ENCODE measurements at places on chromosomes 7 and 10. TPM values are rescaled to one million over a fixed set of nuclear protein-coding genes. Genes with fewer than 3 reads are reported as not detected.

Gene STYXL1
- polyA plus RNA-seq: 15.4 TPM

Gene PRTFDC1
- polyA plus RNA-seq: 14.5 TPM

- no peak overlapping the region for H3K27ac ChIP-seq
- no peak overlapping the region for H3K4me3 ChIP-seq
- no peak for DNase-seq
- H3K4me1 ChIP-seq: no peaks in the 10 kb centered on the region
Measured at GRCh38 chr7:94556028-94556427, 46.4 kb downstream of the CASD1 start.

GRCh38 chr10:125064681-125065492 is 95.5 kb downstream of the CTBP2 start:
- H3K27me3 ChIP-seq: no peaks in the 10 kb centered on the region
- H3K4me3 ChIP-seq: no peak overlapping the region
- H3K36me3 ChIP-seq: peaks cover 18% of the 10 kb centered on the region
- H3K27ac ChIP-seq: peak overlapping the region; percentile 65

Gene ASAH2
- polyA plus RNA-seq: 1.6 TPM

- H3K27me3 ChIP-seq: no peaks in the 10 kb centered on the region
- no peaks in the 10 kb centered on the region for H3K4me1 ChIP-seq
- no peak for DNase-seq
- H3K27ac ChIP-seq: no peak overlapping the region
- no peaks in the 10 kb centered on the region for H3K36me3 ChIP-seq
- H3K4me3 ChIP-seq: no peak overlapping the region
Measured at GRCh38 chr10:14491811-14492210, 161.1 kb upstream of the FRMD4A start.

Gene AKR1C2
- 9.2 TPM for polyA plus RNA-seq

DNA sequence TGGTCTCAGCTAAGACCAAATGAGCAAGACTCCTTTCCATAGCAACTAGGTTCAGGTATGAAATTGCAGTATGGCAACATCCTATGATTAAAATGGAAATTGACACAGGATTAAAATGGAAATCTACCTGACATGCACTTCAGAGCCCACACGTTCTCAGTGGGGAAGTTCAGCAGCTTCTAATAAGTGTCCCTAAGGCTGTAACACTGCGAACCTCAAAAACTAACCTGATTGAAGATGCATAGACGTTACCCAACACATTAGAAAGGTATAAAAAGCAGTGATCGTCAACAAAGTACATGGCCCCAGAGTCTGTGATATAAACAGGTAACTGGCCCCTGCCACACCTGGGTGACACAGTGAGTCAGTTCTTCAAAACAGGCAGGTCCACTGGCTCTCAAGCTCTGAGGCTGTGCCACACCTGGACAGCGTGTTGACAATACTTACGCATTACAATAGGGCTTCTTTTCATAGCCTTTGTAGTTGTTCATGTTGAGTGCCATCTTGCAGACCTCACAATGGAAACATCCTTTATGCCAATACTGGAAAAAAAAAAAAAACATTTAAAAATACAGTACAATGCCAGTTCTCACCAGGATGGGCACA is 274.9 kb upstream of the NEBL start:
- DNase-seq: no peak
- H3K4me1 ChIP-seq: peaks cover 15% of the 10 kb centered on the region
- H3K36me3 ChIP-seq: no peaks in the 10 kb centered on the region

DNA sequence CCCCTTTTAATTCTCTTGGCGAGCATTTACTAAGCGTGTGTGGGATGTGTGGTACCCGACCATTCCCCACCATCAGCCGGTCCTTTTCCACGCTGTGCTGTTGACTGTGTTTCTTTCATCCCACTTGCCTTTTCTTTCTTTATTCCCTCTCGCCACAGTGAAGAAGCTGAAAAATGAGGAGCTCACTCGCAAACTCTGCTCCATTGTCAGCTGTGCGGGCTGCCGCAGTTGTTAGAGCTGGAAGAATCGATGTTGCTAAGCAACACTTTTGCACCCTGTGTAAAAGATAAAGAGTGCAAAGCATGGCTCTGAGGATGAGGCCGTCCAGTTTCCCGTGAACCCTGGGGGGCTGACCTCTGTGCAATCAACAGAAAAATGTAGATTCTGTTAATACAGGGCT is 203.1 kb upstream of the NEBL start:
- H3K36me3 ChIP-seq: no peaks in the 10 kb centered on the region
- peak; percentile 50 for DNase-seq
- H3K27me3 ChIP-seq: no peaks in the 10 kb centered on the region
- H3K27ac ChIP-seq: no peak overlapping the region
- no peak overlapping the region for H3K4me3 ChIP-seq

GRCh38 chr7:148434181-148434757 is 156.3 kb upstream of the C7orf33 start:
- no peak overlapping the region for H3K27ac ChIP-seq
- no peaks in the 10 kb centered on the region for H3K4me1 ChIP-seq
- DNase-seq: peak; percentile 37
- no peaks in the 10 kb centered on the region for H3K27me3 ChIP-seq
- H3K4me3 ChIP-seq: no peak overlapping the region

GRCh38 chr7:117072620-117073118 is 119.4 kb downstream of the ST7 start:
- peak; percentile 72 for DNase-seq
- no peaks in the 10 kb centered on the region for H3K27me3 ChIP-seq
- H3K4me1 ChIP-seq: peaks cover 16% of the 10 kb centered on the region
- peak overlapping the region; percentile 65 for H3K27ac ChIP-seq
- H3K36me3 ChIP-seq: no peaks in the 10 kb centered on the region

- H3K4me3 ChIP-seq: no peak overlapping the region
- no peaks in the 10 kb centered on the region for H3K36me3 ChIP-seq
- no peaks in the 10 kb centered on the region for H3K27me3 ChIP-seq
- no peak overlapping the region for H3K27ac ChIP-seq
- DNase-seq: peak; percentile 15
- H3K4me1 ChIP-seq: no peaks in the 10 kb centered on the region
Measured at GRCh38 chr10:111954386-111954785, 229.2 kb downstream of the GPAM start.

Gene MDFIC
- polyA plus RNA-seq: 32.8 TPM

- H3K36me3 ChIP-seq: no peaks in the 10 kb centered on the region
- no peaks in the 10 kb centered on the region for H3K27me3 ChIP-seq
- H3K4me3 ChIP-seq: no peak overlapping the region
- no peak for DNase-seq
- no peak overlapping the region for H3K27ac ChIP-seq
Measured at GRCh38 chr7:46791188-46791587, 790.7 kb downstream of the TNS3 start.

- H3K27me3 ChIP-seq: no peaks in the 10 kb centered on the region
- no peaks in the 10 kb centered on the region for H3K4me1 ChIP-seq
- no peaks in the 10 kb centered on the region for H3K36me3 ChIP-seq
- no peak overlapping the region for H3K4me3 ChIP-seq
- H3K27ac ChIP-seq: no peak overlapping the region
Measured at GRCh38 chr7:68311958-68312357, 1286.3 kb upstream of the AUTS2 start.

DNA sequence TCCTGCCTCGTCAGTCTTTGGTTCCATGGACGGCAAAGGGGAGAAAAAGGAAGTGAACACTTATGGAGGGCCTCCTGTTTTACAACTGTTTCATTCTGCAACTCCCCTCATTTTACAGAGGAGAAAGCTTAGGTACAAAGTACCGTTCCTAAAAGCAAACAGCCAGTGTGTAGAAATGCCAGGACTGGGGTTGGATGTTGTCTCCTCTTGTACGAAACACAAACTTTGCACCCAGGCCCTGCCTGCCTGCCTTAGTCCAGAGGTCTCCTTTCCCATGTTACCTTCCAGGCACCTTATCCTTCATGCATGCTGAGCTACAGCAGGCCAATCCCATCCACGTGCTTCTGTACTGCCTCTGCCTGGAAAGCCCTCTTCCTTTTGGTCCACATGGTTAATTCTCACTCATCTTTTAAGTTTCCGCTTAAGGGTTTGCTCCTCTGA is 86.0 kb downstream of the ICA1 start:
- no peak for DNase-seq
- H3K4me1 ChIP-seq: peaks cover 3% of the 10 kb centered on the region
- H3K36me3 ChIP-seq: no peaks in the 10 kb centered on the region
- peak overlapping the region; percentile 22 for H3K27ac ChIP-seq
- no peak overlapping the region for H3K4me3 ChIP-seq
- H3K27me3 ChIP-seq: no peaks in the 10 kb centered on the region

- peak overlapping the region; percentile 18 for H3K4me3 ChIP-seq
- peak; percentile 82 for DNase-seq
- H3K36me3 ChIP-seq: no peaks in the 10 kb centered on the region
- H3K4me1 ChIP-seq: no peaks in the 10 kb centered on the region
- H3K27ac ChIP-seq: peak overlapping the region; percentile 77
Measured at GRCh38 chr10:112526906-112527305, 79.9 kb downstream of the VTI1A start.

- DNase-seq: peak; percentile 44
- no peaks in the 10 kb centered on the region for H3K27me3 ChIP-seq
- peaks cover 5% of the 10 kb centered on the region for H3K4me1 ChIP-seq
Measured at GRCh38 chr10:95268438-95268837, 22.4 kb downstream of the PDLIM1 start.

- peaks cover 22% of the 10 kb centered on the region for H3K4me1 ChIP-seq
- peak overlapping the region; percentile 86 for H3K27ac ChIP-seq
- H3K4me3 ChIP-seq: no peak overlapping the region
Measured at GRCh38 chr10:117610321-117610720, 67.8 kb downstream of the EMX2 start.

- no peaks in the 10 kb centered on the region for H3K27me3 ChIP-seq
- H3K36me3 ChIP-seq: peaks cover 19% of the 10 kb centered on the region
Measured at GRCh38 chr10:475709-476454, 213.6 kb downstream of the DIP2C start.

DNA sequence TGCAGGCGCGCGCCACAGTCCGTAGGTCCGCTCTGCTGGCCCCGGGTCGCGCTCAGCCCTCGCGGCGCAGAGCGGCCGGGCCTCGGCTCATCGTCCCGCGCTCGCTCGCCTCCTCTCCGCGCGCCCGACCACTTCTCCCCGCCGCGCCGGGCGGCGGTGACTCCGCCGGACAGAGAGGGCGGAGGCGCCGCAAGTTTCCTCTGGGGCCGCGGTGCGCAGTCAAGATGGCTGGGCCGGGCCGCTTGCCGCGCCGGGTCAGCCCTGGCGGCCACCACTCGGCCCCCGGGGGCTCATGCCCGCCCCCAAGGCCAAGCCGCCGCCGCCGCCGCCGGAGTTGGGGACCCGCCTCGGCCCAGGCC is 441 bp downstream of the FZD8 start:
- peak overlapping the region; percentile 77 for H3K4me3 ChIP-seq
- H3K27me3 ChIP-seq: peaks cover 2% of the 10 kb centered on the region
- H3K36me3 ChIP-seq: peaks cover 14% of the 10 kb centered on the region
- H3K4me1 ChIP-seq: peaks cover 22% of the 10 kb centered on the region
- DNase-seq: peak; percentile 58

GRCh38 chr7:46389146-46389545 is 468.1 kb upstream of the IGFBP3 start:
- no peaks in the 10 kb centered on the region for H3K36me3 ChIP-seq
- H3K4me1 ChIP-seq: peaks cover 26% of the 10 kb centered on the region
- no peaks in the 10 kb centered on the region for H3K27me3 ChIP-seq
- no peak overlapping the region for H3K4me3 ChIP-seq

GRCh38 chr7:150322114-150322832 is 882 bp upstream of the LRRC61 start:
- H3K27ac ChIP-seq: no peak overlapping the region
- peak overlapping the region; percentile 69 for H3K4me3 ChIP-seq
- peaks cover 12% of the 10 kb centered on the region for H3K36me3 ChIP-seq
- H3K4me1 ChIP-seq: peaks cover 22% of the 10 kb centered on the region
- no peak for DNase-seq
- peaks cover 4% of the 10 kb centered on the region for H3K27me3 ChIP-seq

- no peak for DNase-seq
- H3K4me3 ChIP-seq: no peak overlapping the region
- no peaks in the 10 kb centered on the region for H3K27me3 ChIP-seq
- peaks cover 22% of the 10 kb centered on the region for H3K4me1 ChIP-seq
- H3K36me3 ChIP-seq: no peaks in the 10 kb centered on the region
Measured at GRCh38 chr10:11146402-11147171, 128.9 kb downstream of the CELF2 start.

GRCh38 chr7:128177768-128178550 is 63.1 kb upstream of the LEP start:
- H3K27ac ChIP-seq: no peak overlapping the region
- no peak overlapping the region for H3K4me3 ChIP-seq
- H3K4me1 ChIP-seq: peaks cover 2% of the 10 kb centered on the region
- peaks cover 43% of the 10 kb centered on the region for H3K27me3 ChIP-seq
- no peak for DNase-seq
- H3K36me3 ChIP-seq: no peaks in the 10 kb centered on the region

DNA sequence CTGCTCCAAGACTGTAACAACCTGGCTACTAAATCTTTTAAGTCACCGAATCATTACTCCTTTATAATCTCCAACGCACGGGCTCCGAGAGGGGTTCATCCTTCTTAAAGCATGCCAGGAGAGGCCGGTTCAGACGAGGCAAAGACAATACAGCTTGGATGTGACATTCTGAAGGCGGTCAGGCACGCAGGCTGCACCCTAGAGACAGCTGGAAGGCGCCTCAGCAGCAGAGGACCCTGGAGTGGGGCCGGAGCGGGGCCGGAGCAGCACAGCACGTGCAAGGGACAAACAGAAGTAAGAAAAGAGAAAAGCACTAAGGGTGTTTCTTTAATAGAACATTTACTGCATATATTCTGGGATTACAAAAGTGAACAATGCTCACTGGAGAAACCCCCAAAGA is 97.8 kb upstream of the PPP2R2D start:
- H3K36me3 ChIP-seq: no peaks in the 10 kb centered on the region
- no peak for DNase-seq
- no peak overlapping the region for H3K27ac ChIP-seq
- H3K4me3 ChIP-seq: no peak overlapping the region

Gene PALD1
- polyA plus RNA-seq: 21.3 TPM

GRCh38 chr10:89900554-89900953 is 199.2 kb downstream of the KIF20B start:
- DNase-seq: no peak
- no peaks in the 10 kb centered on the region for H3K36me3 ChIP-seq
- H3K4me3 ChIP-seq: no peak overlapping the region
- no peaks in the 10 kb centered on the region for H3K4me1 ChIP-seq
- H3K27ac ChIP-seq: no peak overlapping the region

DNA sequence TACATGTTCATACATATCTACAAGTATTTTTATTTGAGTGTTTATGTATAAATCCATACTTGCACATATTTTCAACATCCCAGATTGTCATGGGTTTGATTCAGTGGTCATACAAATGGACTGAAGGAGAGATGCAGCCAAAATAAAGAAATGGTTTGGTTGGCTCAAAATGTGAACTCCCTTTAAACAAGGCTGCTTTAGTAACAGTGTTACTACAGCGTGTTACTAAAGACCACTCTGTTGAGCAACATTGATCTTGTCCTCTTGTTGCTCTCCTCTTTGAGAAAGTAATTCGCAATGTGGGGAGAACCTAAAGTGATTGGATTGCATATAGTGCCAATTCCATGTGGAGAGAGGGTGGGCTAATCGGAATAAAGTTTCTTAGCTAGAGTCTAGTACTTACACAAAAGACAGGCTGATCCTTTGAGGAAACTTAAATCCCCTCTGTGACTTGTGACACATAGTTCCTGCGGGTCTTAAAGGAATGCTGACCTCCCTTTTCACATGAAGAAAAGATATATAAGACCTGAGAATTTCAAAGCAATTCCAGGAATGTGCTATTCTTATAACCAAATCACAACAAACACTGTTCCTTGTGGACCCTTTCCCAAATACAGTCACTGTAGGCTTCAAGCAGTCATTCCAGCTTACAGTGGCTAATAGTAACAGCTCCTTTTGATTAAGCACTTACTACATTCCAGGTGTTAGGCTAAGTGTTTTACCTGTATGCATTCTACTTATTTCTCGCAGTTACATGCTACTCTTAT is 144.3 kb downstream of the FZD1 start:
- H3K27me3 ChIP-seq: no peaks in the 10 kb centered on the region
- no peaks in the 10 kb centered on the region for H3K4me1 ChIP-seq

Gene SAP25
- 5.9 TPM for polyA plus RNA-seq

Gene CPED1
- polyA plus RNA-seq: 7.0 TPM
